Brain microvascular endothelial cell (primary cell): ENCODE measurements at places on chromosomes 2 and 18.

- no peak for DNase-seq
Measured at GRCh38 chr2:231093933-231094332, 30.9 kb downstream of the HTR2B start.

GRCh38 chr18:76604935-76605240 is 109.8 kb upstream of the ZNF516 start:
- no peak for DNase-seq

DNA sequence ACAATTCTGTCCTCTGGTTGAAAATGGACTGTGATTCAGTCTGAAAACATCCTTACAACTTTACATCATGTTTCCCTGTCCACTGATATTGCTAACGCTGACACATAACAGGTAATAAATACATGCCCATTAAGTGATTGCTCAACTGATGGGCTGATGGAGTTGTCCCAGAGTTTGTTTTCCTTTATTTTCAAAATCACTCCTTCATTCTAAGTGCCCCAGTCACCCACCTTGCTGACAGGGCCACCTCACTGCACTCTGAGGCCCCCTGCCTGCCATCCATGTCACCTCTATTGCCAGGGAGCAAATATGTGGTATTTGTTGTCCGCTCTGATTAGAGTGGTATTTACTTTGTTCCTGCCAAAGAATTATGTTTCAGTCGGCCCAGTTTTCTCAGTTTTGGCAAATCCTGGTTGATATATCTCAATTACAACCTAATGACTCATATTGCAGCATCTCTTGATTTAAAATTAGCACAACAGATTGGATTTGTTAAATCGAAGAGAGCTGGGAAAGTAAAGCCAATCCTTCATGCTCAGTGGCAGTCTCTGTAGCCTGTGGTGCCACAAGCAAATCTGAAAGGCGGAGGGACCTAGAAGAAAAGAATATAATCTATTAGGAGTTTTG is 105.1 kb downstream of the RDH14 start:
- DNase-seq = peak; percentile 47

DNA sequence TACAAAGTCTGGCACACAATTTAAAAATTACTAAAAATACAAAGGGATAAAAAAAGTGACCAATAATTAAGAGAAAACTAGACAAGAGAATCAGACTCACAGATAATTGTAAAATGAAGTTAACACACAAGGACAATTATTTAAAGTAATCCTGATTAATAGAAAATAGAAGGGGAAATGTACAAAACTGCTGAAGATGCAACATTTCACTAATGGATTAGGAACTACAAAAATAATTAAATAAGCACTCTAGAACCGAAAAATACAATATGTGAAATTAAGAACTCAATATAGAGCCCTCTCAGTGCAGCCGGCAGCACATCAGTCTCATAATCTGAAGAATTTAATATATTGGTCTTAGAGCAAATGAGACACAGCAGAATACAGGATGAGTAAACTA is 24.6 kb downstream of the HYCC2 start:
- DNase-seq = no peak

DNA sequence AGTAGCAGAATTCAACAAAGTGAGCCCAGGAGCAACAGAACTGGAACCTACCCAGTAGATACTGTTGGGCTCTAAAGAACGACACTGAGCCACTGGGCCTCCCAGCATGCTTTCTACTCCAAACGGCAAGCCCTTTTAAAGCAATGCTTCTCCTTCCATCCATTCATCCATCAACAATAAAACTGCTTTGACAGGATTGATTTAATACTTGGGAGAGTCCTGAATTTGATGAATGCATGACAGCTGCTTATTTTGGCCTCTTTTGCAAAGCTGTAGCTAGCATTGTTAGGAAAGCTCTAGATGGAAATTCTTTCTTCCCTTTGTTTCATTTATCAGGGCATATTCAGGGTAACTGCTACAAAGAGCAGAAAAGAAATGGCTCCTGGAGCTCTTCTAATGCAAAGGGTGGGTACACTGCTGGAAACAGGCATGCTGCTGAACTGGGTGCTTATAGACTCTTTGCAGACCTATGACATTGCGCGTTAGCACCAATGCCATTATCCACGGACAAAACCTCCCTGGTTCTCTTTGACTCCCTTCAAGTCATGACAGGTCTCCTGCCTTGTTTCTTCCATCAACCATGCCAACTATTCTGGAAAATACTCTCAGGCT is 138.4 kb upstream of the HNRNPA3 start:
- no peak for DNase-seq

DNA sequence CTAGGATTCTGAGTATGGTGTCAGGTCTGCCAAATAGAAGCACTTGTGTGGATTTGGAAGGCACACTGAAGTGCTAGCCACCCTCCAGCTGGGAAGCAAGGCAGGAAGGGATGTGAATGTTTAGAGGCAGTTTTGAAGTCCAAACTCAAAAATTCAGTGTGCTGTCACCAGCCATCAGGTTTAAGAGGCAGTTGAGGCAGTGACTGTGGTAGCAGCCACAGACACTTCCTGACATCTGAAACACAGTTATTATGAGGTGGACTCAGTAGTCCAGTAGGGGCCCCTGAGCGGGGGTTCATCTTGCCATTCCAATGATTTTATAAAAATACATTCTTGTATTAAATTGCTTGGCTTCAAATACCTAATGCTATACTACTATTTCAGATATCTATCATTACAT is 13.4 kb upstream of the DOCK10 start:
- DNase-seq = no peak

- DNase-seq = no peak
Measured at GRCh38 chr2:234392041-234392615, 104.8 kb downstream of the ARL4C start.

GRCh38 chr2:240460253-240460711 is 24.8 kb downstream of the GPC1 start:
- no peak for DNase-seq
